B cell (primary cell): ENCODE measurements at places on chromosomes 12 and 14. TPM values are rescaled to one million over a fixed set of nuclear protein-coding genes. Genes with fewer than 3 reads are reported as not detected.

Gene CCDC177
- polyA plus RNA-seq: not detected in 2 replicates

GRCh38 chr14:103453791-103454190 lies 68.6 kb downstream of the MARK3 start:
- DNase-seq: no peak

DNA sequence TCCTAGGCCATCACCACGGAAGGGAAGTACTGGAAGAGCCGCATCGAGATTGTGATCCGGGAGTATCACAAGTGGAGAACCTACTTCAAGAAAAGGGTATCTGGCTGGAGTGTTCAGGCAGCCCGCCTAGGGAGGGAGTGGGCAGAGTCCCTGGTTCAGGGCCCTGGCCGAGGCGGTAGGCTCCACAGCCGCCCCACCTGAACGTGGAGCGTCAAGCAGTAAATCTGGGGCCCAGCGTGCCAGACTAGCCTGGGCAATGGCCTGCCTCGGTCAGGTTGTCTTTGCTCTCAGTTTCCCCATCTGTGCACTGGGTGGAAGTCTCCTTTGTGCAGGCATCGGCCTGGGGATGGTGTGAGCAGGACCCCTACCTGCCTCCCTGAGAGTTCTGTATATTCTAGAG lies 44.9 kb downstream of the IL31 start:
- DNase-seq: no peak

DNA sequence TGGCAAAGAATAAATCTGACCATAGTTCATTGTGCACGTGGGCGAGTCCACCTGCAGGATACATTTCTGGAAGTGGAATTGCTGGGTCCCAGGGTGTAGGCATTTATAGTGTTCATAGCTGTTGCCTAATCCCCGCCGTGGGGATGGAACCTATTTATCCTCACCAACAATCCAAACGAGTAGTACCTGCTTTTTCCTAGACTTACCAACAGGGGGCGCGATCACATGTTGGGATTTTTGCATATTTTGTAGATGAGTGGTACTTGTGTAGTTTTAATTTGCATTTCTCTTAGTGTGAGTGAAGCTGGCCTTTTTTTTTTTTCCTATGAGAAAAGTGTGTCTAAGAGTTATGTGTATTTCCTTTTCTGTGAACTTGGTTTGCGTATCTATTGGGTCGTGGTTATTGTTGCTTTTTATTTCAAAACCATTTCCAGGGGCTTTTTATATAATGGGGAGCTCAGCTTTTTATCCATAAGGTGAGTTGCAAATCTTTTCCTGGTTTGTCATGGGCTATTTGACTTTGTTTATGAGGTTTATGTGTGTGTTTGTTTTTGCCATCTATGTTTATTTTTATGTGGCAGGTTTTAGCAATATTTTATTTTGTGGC lies 67.2 kb downstream of the CCDC92 start:
- DNase-seq: peak; percentile 77

Gene GZMH
- 0.75 and 2.0 TPM in 2 replicates for polyA plus RNA-seq

DNA sequence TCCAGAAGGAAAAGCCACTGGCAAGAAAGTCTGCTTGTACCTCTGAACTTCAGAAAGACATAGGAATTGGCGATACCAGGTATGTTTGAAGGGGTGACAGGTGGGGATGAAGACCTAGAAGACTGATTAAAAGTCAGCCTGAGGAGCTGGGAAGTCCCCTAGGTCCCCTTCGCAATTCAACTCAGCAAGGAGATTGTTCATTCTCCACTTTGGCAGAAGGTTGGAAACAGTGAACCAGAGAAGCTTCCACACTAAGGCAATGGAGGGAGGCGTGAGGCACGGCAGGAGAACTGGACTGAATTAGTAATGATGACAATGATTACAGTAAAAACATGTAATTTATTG lies 240.3 kb upstream of the TMPO start:
- no peak for DNase-seq

DNA sequence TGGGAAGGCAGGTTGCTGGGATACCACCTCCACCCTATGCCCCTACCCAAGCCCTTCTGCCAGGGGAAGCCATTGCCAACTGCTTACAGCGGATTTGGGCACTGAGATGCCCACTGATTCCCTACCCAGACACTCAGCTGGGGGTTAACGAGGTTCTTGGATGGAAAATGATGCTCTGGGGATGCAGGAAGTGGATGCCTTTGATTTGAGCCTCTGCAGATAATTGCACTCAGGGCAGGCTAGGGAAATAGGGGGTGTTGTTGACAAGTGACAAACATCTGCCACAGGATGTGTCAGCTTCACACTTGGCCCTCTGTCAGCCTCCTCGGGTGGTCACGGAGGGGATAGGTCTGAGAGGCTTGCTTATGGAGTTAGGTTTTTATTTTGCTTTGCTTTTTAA lies 57.4 kb downstream of the RPH3A start:
- no peak for DNase-seq
